Ammon's horn (tissue), 1 donor: ENCODE measurements at places on chromosomes 3 and 15.

GRCh38 chr15:101242160-101242998 is 9.5 kb downstream of the CHSY1 start:
- DNase-seq, result no peak

GRCh38 chr3:28000608-28001007 is 240.8 kb upstream of the CMC1 start:
- DNase-seq, result no peak

- no peak for DNase-seq
Measured at GRCh38 chr3:45761831-45762230, 34.5 kb downstream of the SLC6A20 start.

- DNase-seq, result no peak
Measured at GRCh38 chr3:178676942-178677790, 140.9 kb downstream of the KCNMB2 start.

GRCh38 chr15:65903296-65904073 is 34.2 kb downstream of the RAB11A start:
- no peak for DNase-seq
